Activated CD8-positive, alpha-beta T cell treated with anti-CD3 and anti-CD28 coated beads for 36 hours (primary cell): ENCODE measurements at places on chromosomes 5 and 9.

GRCh38 chr5:147713550-147714295 lies 68.8 kb downstream of the JAKMIP2 start:
- DNase-seq, result no peak

- no peak for DNase-seq
Measured at GRCh38 chr5:95941756-95942155, 19.9 kb downstream of the ELL2 start.

DNA sequence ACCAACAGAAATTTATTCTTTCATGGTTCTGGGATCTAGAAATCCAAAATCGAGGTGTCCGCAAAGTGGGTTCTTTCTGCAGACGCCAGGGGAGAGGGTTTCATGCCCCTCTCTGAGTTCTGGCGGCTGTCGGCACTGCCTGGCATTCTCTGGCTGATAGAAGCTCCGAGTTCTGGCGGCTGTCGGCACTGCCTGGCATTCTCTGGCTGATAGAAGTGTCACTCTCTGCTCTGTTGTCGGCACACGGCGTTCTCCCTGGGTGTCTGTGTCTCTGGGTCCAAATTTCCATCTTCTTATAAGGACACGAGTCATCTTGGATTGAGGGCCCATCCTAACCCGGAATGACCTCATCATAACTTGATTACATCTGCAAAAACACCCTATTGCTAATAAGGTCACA lies 7.6 kb downstream of the GFI1B start:
- DNase-seq, result no peak

DNA sequence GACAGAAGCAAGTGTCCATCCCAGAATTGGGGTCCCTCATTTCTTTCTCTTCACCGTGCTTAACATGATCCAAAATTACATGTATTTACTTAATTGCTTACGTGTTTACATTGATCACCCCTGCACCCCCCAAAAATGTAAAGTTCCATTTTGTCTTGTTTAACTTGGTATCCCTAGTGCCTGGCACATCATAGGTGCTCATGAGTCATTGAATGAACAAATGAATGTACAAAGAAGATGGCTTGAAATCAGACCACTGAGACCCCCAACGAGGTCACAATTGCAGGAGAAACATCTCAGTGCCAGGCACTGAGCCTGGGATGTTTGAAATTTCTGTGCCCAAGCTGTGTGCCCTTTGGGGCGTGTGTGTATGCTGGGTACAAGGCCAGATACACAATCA lies 45.2 kb upstream of the NDFIP1 start:
- DNase-seq, result no peak

DNA sequence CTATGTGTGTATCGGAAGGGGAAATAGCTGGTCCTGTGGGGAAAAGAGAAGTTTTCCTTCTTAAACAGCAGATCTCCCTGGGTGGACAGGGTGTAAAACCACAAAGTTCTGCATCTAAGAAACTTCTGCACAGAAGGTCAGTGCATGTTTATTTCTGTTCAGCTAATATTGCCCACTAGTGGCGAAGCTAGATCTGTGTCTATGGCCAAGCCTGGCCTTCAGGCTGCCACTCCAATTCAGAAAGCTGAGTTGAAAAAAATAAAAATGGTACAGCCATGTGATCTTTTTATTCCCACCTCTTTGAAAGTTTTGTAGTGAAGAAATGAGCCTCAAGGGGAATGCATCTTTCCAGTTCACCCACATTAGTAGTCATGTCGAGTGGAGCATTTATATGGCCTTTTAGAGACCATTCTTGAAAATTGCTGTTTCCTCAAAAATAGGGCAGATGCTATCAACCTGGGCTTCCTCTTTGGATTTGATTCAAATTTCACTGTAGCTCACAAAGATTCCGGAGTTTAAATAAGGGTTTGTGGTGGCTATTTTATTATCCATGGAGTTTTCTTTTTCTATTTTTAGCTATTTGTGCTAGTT lies 488.0 kb downstream of the PRELID2 start:
- DNase-seq, result no peak
